GM04503 (cell line): ENCODE measurements at places on chromosomes 16 and 17.

DNA sequence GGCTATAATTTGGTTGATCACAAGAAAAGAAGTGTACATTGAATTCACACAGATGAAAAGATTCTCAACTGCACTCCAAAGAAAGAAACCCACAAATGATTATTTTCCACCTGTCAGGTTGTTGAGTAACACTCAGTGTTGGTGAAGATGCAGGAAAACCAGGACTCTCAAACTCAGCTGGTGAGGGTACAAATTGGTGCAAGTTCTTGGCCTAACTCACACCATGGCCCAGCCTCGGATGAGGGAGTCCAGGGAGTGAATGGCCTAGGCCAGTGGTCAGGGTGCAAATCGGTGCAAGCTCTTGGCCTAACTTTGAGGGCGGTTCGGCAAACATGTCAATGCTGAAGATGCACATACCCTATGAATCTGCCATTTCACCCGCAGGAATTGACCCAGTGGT lies 8.6 kb downstream of the SCNN1B start:
- DNase-seq = no peak

DNA sequence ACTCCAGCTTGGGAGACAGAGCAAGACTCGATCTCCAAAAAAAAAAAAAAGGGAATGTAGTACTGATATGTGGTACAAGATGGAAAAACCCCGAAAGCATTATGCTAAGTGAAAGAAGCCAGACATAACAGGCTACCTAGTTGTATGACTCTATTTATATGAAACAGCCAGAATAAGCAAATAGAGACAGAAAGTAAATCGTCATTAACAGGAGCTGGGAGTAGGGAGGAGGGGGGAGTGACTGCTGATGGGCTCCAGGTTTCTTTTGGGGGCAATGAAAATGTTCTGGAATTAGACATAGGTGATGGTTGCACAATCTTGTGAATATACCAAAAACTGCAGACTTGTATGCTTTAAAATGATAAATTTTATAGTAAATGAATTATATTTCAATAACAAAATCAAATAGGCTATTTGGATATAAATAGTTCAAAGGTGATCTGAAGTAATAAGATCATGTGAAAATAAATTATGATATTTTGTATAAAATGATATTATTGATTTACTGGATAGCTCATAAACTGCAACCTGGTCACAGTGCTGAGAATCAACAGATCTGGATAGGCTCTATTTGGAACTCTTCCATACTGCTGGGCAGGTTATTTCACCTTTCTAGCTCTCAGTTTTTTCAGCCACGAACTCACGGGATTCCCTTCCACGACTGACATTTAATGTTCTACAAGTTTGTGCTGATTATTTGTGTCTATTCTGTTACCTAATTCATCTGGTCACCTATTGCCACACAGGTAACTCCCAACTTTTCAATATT lies 27.1 kb downstream of the ZNF652 start:
- no peak for DNase-seq

DNA sequence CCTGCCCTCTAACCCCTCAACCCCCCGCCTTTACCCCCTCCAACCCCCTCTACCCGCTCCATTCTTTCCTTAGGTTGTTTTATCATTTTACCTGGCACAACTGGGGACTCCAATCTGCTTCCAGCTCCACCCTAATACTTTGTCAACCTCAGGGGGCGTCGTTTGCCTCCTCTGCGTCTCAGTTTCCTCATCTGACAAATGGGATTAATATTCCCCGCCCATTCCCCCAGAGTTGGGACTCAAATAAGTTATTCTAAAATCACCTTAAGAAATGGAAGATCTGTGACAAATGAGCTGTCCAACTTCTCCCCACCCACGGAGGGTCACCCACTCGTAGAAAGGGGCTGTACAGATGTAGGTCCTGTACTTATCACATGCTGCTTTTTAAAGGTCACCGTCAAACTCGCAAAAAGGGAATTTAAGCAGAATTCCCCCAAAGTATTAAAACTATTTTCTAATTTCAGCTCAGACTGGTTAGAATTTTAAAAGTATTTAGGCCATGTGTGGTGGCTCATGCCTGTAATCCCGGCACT lies 40.6 kb upstream of the CPNE2 start:
- DNase-seq = no peak

DNA sequence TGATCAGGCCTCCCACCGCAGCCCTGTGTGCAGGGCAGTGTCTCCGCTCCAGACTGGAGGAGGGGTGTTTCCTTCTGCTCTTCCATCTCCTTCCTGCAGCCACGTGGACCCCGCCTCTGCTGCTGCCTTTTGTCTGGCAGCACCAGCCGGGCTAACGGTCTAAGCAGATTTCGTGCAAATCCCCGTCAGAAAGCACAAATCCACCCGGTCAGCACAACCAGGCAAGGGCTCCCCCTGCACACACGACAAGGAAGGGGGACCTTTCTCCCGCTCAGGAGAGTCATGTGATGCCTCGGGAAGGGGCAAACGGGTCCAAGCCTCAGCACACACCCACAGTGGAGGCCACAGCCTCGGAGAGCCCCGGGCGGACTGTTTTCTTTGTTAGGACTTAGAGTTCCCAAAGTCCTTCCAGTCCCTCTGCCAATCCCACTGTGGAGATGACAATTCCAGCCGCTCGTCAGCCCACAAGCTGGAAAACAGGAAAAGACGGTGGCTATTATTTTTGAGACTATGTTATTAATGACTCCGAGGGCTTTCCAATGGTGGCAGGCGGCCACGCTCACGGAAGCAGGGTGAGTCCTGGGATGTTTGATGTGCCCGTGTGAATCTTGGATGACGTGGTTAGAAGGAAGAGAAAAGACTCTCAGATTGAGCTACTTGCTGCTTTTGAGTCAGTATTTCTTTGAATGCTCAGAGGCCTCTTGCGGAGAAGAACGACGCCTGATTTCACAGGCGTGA lies 22.5 kb upstream of the MEAK7 start:
- no peak for DNase-seq

- no peak for DNase-seq
Observed at GRCh38 chr17:67415291-67415690, 38.2 kb downstream of the PITPNC1 start.

DNA sequence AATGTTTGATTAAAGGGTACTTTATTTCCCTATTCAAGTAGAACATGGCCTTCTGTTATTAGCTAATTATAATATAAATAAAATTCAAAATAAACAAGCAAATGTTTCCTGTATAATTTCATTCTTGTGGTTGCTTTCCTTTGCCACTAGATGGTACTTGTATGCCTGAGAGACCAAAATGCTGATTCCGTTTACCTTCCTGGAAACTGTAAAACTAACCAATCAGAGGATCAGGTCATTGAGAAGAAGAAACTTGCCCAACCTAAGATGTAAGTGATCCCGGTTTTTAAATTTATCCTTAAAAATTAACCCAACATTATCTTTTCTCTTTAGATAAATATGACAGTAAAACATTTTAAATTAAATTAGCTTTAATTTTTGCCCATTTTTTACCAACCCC lies 8.1 kb upstream of the ABCA5 start:
- no peak for DNase-seq

- no peak for DNase-seq
Observed at GRCh38 chr17:19309701-19310100, 52.8 kb downstream of the B9D1 start.

GRCh38 chr17:66960613-66961012 lies 3.9 kb upstream of the CACNG4 start:
- DNase-seq = no peak

DNA sequence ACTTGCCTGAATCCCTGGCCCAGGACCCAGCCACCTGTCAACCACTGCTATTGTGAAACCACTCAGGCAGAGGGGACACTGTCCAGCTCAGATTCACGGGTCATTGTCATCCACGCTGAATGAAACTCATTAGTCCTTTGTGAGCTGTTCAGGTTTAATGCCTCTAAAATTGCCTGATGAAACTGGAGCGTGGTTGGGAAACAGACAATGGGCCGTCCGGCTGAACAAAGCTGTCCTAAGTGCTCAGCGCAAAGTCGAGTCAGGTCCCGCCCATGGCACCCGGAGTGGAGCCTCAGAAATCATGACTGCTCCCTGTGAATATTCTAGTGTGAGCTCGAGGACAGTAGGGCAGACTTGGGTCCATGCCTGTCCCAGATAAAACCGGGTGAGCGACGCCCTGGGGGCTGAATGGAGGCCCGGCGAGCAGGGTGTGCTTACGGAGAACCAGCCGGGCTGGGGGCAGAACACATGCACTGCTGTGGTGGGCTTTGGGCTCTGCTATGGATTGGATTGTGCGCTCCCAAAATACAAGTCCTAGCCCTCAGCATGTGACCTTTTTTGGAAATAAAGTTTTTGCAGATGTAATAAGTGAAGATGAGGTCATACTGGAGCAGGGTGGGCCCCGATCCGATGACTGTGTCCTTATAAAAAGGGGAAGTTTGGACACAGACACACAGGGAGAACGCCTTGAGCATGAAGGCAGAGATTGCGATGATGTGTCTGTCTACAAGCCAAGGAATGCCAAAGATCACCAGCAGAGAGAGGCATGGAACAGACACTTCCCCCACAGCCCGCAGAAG lies 12.9 kb upstream of the CMIP start:
- DNase-seq = peak; percentile 21

DNA sequence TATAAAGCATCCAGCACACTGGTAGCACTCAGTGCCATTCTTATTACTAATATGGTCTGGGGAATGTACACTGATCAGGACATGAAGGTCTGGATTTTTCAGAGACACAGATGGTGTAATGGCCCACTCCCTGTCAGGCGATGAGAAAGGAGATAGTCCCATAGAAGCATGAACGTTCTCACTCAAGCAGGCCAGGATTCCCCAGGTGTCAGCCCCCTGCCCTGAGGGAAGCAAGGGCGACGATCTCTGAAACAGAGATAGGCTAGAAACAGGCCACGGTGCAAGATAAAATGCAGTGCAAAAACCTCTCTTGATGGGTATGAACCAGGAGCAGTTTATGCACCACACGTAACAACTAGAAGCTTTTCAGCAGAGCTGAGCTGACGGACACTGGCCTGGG lies 10.6 kb downstream of the PRPSAP1 start:
- no peak for DNase-seq

GRCh38 chr17:17205368-17206123 lies 587 bp downstream of the PLD6 start:
- no peak for DNase-seq

DNA sequence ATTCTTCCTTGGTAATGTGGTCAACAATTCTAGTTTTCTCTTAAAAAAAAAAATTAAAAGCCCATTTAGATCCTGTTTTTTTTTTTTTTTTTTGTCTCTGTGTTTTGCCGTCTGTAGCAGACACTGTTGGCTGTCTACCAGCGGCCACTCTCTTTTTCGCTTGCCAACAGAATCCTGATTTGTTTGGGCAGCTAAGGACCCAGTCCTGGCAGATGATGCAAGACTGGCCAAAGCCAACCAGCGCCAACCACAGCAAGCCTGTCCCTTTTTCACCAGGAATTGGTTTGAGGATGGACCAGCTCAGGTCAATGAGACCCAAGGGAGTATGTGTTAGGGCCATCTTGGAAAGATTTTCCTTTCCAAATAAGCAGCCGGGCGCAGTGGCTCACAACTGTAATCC lies 28.2 kb downstream of the ST3GAL2 start:
- no peak for DNase-seq

GRCh38 chr16:2426941-2427361 lies 2.3 kb upstream of the CCNF start:
- DNase-seq = no peak
